Esophagus muscularis mucosa (tissue), 4 donors: ENCODE measurements at places on chromosomes 3 and 15. TPM values are rescaled to one million over a fixed set of nuclear protein-coding genes. Genes with fewer than 3 reads are reported as not detected.

DNA sequence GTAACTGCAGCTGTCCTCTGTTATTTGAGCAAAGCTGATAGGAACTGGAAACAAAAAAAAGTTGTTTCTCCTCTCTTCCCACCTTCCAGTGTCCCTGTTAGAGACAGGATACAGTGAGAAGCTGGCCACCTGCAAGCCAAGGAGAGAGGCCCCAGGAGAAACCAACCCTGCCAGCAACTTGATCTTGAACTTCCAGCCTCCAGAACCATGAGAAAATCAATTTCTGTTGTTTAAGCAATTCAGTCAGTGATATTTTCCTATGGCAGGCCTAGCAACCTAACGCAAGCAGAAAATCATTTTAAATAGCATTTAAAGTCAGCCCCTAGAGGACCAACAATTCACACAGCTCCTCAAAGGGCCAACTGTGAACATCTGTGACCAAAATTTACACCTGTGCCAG is 291.3 kb downstream of the OXSM start:
- no peak for DNase-seq

- DNase-seq: no peak
Measured at GRCh38 chr3:133206921-133207320, 168.7 kb downstream of the TMEM108 start.

DNA sequence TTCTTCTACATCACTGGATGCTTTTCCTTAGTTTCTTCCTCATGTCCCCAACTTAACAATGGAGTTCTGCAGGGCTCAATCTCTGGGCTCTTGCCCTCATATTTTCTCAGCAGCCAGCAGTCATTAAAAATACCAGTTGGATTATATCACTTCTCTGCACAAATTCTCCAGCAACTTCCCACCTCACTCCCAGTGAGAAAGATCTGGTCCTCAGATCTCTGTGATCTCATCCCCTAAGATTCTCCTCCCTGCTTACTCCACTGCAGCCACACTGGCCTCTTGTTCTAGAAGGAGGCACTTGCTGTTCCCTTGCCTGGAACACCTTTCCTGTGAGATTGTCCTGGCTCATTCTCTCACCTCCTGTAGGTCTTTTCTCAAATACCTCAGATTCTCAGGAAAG is 6.1 kb downstream of the ERICH6 start:
- DNase-seq: no peak

DNA sequence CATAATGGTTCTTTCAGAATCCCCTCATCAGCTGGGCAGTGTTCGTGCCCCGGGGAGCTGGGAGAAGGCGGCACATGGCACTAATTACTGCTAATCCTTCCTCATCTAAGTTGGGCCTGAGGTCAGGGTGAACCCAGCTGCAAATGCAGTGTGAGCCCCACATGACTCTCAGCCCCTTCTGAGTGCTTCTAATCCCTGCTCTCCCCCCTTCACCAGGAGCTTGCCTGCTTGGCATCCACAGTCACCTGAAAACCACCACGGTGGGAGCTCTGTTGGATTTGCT is 455 bp upstream of the TRPM1 start:
- peak; percentile 47 for DNase-seq

RAB27A gene
- 22.0 TPM for total RNA-seq

TSEN2 gene
- total RNA-seq: 20.3 TPM

DNA sequence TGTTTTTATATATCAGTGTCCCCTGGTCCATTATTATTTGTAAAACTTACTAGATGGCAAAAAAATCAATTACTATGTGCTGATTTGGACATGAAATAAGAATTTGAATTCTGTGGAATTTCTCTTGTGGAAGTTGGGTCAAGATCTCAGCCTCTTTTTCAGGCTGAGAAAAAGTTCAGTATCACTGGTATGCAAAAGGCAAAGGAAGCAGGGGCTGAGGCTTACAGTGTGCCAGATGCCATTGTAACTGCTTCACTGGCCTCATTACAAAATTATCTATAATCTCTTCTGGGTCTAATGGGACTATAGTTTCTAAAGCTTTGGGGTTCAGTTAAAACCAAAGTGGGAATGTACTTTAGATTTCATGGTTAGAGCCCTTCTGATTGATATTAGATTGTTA is 125.9 kb upstream of the SLC7A14 start:
- no peak for DNase-seq

ATP10A gene
- total RNA-seq: 23.9 TPM

DNA sequence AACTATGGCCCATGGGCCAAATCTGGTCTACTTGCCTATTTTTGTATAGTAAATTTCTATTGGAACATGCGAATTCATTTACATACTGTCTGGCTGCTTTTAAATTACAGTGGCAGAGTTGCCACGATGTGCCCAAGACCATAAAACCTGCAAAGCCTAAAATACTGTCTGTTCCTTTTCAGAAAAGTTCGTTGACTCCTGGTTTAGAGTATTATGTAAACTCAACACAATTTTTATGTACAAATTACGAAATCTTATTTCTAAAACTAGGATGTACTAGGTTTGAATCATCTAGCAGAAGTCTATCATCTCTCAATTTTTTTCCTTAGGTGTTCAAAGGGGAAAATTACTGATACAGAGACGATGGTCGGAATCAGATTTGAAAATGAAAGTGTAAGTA is 26.9 kb downstream of the SENP2 start:
- DNase-seq: no peak

DNA sequence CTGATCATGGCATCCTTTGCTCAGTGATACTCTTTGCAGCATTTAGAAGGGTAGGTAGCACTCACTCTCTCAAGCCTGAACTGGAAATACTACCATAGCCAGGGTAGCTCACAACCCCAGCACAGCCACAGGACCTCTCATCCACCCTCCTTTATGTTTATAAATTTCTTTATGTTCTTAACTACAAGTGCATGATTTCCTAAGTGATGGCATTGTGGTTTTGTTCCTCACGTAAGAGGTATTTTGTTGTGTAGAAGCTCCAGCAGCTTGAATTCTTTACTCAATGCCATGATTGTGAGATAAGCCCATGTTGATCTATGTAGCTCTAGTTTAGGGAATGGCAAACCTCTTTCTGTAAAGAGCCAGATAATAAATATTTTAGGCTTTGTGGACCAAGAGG is 7.9 kb upstream of the RTP3 start:
- no peak for DNase-seq

- DNase-seq: no peak
Measured at GRCh38 chr15:100254691-100255090, 87.1 kb downstream of the ADAMTS17 start.

MCTP2 gene
- 2.4 TPM for total RNA-seq

DNA sequence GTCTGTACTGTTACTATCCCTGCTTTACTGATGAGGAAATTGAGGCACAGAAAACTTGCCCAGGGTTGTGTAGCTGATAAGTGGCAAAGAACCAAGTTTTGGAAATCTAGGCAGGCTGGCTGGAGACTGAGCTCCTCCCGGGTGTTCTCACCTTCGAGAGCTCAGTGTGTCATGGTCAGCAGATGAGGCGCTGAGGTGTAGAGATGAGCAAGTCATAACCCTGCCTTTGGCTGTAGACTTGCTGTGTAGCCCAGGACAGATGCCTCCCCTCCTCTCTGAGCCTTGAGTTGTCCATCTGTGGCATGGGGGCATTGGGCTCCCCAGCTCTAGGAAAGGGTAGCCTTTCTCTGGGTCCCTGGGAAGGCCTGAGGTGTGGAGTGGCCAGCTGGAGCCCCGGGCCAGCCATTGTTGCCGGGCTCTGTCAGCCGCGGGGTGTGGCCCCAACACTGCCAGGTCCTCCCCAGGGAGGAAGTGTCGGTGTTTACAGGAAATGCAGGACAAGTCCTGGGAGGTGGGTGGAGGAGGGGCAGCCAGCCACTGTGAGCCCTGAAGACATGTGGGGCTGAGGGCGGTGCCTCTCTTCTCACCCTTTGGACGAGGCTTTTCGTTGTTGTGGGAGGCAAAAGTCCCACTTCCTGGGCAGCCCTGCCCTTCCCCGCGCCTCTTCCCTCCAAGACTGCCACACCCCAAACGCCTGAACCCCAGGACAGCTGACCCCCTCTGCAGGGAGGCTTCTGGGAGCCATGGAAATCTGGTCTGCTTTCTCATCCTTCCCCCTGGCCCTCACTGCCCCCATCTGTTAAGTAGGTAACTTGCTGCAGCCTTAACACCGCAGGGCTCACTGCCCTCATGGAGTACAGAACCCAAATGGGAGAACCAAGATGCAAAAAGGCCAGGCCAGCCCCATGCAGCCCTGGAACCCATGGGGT is 29.1 kb downstream of the FGD5 start:
- no peak for DNase-seq

GRCh38 chr3:180640987-180641386 is 38.3 kb downstream of the CCDC39 start:
- no peak for DNase-seq

CDC25A gene
- 0.97 TPM for total RNA-seq

DNA sequence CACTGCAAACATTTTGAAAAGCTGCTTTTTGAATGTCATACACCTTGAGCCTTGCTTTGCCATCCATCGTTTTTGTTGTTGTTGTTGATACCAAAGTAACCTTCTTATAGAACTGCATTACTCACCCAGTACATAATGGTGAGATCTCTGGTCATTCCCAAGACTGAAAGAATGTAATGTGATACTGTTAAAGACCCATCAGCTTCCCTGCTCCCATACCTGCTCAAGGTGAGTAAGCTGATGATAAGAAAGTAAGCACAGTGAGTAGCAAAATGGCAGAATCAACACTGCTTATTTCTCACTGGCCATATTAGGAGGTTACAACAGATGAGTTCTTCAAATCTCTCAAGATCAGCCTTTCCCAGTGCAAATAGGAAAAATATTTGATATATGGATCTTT is 89.8 kb downstream of the CADPS start:
- DNase-seq: peak; percentile 31

- DNase-seq: no peak
Measured at GRCh38 chr15:73328981-73329380, 39.8 kb downstream of the HCN4 start.

GRCh38 chr3:170471149-170471548 is 52.5 kb downstream of the CLDN11 start:
- DNase-seq: no peak

- DNase-seq: no peak
Measured at GRCh38 chr3:31399271-31399670, 133.5 kb upstream of the STT3B start.

- DNase-seq: no peak
Measured at GRCh38 chr3:107458871-107459270, 63.9 kb upstream of the BBX start.

- no peak for DNase-seq
Measured at GRCh38 chr15:101613130-101614000, 38.8 kb downstream of the TM2D3 start.

GRCh38 chr3:54122324-54123002 is at the start of gene CACNA2D3:
Gene CACNA2D3, plus strand, starts transcription at chr3:54122552.
- DNase-seq: peak; percentile 70

SYNPR gene
- total RNA-seq: not detected

BSN gene
- 1.7 TPM for total RNA-seq

DNA sequence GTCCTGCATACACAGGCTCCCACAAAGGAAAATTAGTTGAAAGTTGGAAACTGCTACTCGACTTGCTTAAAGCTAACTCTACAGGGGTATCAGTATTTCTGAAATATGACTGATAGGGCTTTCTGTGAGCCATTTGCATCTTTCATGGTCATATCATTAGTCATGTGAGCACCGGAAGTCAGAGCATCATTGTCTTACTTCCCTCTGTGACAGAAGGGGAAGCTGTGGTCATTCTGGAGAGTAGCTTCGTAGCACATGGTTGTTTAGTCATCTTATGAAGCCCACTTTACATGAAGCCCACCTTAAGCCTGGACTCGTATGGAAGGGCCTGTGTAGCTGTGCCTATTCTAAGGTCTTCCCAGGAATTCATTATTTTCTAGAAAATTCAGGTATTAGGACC is 69.0 kb downstream of the COL6A5 start:
- DNase-seq: no peak

PCLAF gene
- total RNA-seq: not detected

DNA sequence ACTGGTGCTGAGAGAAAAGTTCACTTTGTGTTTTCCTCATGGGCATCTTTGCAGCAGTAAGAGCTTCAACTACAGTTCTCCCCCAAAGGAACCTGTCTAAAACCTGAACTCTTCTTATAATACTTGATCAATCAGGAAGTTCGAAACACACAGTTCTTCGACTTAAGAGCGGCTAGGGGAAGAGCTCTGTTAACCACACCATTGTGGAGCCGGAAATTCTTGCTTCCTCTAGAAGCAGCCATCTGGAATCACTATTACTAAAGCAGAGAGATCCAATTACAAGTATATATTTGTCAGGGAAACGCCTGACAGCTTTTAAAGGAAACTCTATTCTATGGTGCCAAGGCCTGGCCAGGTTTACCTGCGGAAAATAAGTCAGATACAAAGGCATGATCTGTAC is 337.3 kb upstream of the CBLB start:
- DNase-seq: no peak

DNA sequence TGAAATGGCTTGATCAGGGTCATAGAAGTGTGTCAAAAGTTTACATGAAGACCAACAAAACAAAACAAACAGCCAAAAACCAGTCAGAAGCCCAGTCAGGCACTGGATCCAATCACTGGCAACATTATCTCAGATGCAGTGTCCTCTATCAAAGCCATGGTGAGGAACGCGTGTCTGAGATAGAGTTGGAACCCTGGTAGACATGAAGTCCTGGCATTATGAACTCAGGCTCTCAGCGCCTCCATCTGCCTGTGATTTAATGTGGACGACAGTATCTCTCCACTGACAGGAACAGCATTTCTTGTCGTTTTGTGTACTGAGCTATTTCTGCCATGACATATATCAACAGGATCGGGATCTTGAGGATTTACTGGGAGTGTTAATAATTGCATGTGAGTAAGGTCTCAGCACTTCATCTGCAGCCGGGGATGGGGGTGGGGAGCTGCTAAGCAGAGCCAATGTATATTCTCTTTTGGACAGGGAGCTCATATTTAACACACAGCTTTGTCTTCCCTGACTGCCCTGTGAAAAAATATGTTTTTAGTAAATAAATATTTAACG is 1120.0 kb downstream of the IGSF11 start:
- no peak for DNase-seq

DNA sequence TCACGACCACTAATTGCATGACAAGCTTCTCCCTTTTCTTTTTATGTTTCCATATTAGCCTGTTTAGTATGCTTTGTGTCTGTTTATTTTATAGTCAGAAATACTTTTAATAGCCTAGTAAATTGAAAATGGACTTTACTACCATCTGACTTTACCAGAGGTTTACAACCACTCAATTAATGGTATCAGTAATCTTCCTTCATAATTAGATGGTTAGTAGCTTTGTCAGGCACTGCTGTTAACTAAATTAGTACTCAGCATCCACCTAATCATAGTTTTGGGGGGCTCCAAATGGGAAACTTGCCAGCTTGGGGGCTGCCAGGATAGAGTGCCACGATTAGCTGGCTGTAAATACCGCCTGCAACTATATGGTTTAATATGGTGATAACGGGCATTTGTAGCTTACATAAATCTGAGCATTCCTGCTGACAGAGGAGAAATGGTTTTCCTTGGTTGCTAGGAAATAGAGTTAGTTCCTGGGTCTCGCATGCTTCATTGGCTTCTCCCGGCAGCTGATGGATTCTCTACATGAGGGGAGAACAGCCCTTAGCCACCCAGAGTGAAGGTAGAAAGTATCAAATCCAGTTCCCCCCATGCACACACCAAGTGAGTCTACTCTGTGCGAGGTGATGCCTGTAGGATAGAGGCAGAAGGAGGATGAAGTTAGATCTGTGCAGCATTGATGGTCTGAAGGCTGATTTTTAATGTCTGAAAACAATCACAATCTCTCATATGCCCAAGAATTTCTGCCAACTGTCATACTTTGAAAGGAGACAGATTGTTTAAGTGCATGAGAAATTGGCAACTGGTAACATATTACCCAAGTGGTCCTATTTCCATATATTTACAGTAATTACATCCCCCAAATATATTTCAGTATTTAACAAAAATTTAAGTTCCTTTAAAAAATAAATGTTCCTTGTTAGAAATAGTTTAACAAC is 326.6 kb upstream of the PROK2 start:
- no peak for DNase-seq

KCTD6 gene
- total RNA-seq: 16.8 TPM
